Activated T-helper 1 cell treated with anti-CD3 and anti-CD28 coated beads, Interleukin-2, amount 50 U/mL, for 16 hours (primary cell): ENCODE measurements at places on chromosomes 12 and 14.

DNA sequence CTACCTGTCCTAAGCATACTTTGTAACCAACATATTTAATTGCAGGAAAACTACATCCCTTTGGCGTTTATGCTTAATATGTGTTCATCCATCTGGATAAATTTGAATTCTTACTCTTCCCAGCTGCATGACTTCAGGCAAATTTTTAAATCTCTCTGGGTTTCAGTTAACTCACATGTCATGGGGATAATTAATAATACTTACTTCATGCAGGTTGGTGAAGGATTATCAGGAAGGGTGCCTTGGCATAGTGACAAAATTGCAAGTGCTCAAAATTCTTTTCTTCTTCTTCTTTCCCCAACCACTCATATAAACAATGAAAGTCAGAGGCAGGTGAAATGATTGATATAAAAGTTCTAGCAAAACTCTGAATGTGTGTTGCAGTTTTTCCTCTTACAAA, 15.9 kb downstream of the SYT10 start:
- no peak for DNase-seq

- DNase-seq, result no peak
These were observed 124.6 kb downstream of the ERC1 start for GRCh38 chr12:1115484-1116231.

DNA sequence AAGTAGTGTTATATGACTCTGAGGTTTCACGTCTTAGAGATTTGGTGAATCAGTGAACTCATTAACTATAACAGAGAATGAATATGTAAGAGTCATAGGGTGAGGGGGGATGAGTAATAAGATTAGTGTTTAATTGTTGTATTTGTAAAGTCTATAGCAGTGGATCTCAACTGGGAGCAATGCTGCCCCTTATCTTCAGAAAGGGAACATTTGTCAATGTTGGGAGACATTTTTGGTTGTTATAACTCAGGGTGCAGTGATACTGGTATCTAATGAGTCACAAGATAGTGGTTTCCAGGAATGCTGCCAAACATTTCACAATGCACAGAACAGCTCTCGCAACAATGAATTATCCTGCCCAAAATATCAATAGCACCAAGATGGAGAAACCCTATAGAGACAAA, 1193.7 kb downstream of the GALC start:
- no peak for DNase-seq

DNA sequence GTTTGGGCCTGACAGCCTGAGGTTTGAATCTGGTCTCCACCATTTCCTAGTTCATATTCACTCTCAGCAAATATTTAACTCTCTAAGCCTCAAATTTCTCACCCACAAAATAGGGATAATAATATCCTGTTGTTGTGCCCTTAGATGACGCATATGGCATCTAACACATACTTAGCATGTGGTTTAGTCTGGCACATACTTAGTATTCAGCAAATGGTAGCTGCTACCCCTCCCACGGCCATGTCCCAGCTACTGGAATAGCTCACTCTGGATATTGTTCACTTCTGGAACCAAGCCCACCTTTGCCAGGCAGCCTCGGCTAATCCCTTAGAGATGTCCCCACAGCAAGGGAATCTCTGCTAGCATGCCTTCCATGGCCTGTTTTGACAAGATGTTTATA, 53.3 kb downstream of the BICD1 start:
- DNase-seq, result no peak

GRCh38 chr14:95402578-95402977, 82.9 kb upstream of the CLMN start:
- DNase-seq, result no peak

- DNase-seq, result no peak
These were observed 15.8 kb downstream of the TSPAN8 start for GRCh38 chr12:71142016-71142415.

GRCh38 chr14:83764656-83765599, 1765.0 kb upstream of the FLRT2 start:
- DNase-seq, result no peak

- DNase-seq, result no peak
These were observed 115.4 kb upstream of the MYL2 start for GRCh38 chr12:111035578-111036301.
